Right renal cortex interstitium (tissue), 3 donors: ENCODE measurements at places on chromosomes 1 and 21. TPM values are rescaled to one million over a fixed set of nuclear protein-coding genes. Genes with fewer than 3 reads are reported as not detected.

SYT14 gene
- polyA plus RNA-seq = 0.33 TPM

- DNase-seq = peak; percentile 97
Observed at GRCh38 chr1:153880962-153881361, 41.8 kb downstream of the GATAD2B start.

DNA sequence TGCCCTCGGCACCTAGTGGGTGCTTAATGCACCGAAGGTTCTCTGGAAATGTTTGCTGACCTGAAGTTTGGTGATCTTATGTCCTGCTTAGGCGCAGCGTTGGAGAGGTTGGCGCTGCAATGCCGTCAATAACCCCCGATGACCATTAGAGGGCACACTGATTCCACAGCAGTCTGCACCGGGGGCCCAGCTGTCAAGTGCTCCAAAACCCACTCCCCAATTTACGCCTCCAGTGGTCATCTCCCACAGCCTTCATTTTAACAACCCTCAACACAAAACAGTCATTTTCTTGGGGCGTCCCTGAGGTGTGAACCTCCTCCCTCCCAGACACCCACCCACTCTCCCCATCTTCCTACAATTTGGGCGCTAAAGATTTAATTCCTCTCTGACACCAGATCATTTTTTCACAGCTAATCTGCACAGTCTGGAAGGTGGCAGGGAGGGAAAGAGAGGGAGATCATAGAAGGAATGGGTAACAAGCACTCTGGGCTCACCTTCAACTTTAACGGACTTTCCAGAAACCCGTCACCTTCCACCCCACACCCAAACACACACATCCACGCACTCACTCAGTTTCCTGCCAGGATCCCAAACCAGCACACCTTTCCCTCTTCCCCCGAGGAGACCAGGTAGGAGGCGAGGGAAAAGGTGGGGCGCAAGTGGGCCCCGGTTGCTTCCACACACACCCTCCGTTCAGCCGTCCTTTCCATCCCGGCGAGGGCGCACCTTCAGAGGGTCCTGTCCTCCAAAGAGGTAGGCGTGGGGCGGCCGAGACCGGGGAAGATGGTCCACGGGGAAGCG, 570 bp upstream of the NPR1 start:
- DNase-seq = no peak

NTMT2 gene
- polyA plus RNA-seq = not detected

RWDD3 gene
- 46.9 TPM for polyA plus RNA-seq

DNA sequence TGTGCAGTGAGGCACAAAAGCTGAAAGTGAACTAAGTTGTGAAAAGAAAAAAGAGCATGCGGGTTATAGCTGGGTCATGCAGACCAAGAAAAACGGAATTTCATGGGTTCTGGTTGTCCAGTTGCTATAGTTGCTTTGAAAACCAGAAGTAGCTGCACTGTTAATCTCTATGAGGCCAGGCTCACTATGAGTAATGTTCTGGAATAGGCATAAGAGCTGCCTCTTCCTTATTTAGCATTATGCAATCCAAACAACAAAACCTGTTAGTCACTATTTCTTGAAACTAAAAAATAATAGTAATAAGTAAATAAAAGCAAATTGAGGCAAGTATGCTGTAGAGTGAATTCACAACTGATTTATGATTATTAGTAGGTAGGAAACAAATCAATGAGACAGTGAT, 1383.7 kb downstream of the MRPL39 start:
- no peak for DNase-seq

EVA1B gene
- polyA plus RNA-seq = 41.8 TPM

DNA sequence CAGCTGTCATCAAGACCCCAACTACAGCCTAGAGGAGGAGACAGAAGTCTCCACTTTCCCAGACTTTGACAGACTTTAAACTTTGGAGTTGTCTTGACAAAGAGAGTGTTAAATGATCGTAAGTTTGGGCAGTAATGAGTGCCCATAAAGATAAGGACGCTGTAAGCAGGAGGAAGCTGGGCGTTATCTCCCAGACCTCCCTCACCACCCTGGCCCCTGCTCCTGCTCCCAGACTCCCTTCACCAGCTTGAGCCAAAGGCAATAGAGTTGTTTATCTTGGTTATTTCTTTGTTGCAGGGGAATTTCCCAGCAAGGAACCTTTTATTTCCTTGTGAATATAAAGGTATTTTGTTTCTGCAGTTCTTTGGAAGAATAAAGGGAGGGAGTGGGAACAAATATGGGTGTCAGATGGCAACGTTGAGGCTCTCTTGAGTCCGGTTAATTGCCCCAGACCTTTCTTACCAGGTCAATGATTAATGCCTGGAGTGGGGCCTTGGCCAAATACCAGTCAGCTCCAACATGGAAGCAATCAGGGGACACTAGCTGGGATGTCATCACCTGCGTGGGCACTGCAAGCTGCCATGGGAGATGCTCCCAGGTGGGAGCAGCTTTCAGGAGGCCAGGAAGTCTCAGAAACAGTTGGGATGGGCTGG, 4.4 kb downstream of the PIGR start:
- DNase-seq = no peak

- DNase-seq = no peak
Observed at GRCh38 chr1:7893529-7894180, 40.8 kb upstream of the UTS2 start.

GRCh38 chr1:119896303-119896702, at the start of gene ADAM30:
Gene ADAM30, minus strand, starts transcription at chr1:119896515. Its CDS starts 179 bp downstream, at chr1:119896336.
- no peak for DNase-seq

MCOLN2 gene
- 1.6 TPM for polyA plus RNA-seq

SLAMF6 gene
- polyA plus RNA-seq = 0.06 TPM

RUSC1 gene
- 34.0 TPM for polyA plus RNA-seq

GRCh38 chr21:38804789-38805327, 871 bp upstream of the ETS2 start:
- no peak for DNase-seq

ANKRD35 gene
- 2.1 TPM for polyA plus RNA-seq

DNA sequence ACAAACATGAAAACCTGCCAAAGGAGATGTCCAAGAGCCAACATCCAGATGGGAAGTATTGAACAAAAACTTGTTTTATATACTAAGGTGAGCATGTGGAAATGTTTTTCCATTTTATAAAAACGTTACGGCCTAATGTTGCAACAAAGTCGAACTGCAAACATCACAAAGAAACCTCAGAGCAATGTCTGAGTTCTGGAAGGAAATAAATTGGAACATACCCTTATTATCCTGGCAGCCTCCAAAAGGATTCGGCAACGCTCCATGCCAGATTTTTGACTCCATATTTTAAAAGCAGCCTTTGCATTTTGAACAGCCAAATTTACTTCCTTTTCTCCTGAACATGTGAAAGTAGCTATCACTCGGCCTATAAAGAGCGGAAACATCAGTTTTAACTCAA, 3.3 kb downstream of the ALDH9A1 start:
- no peak for DNase-seq

GRCh38 chr1:9676815-9677393, 25.4 kb downstream of the PIK3CD start:
- no peak for DNase-seq

SPRR4 gene
- not detected for polyA plus RNA-seq

DNA sequence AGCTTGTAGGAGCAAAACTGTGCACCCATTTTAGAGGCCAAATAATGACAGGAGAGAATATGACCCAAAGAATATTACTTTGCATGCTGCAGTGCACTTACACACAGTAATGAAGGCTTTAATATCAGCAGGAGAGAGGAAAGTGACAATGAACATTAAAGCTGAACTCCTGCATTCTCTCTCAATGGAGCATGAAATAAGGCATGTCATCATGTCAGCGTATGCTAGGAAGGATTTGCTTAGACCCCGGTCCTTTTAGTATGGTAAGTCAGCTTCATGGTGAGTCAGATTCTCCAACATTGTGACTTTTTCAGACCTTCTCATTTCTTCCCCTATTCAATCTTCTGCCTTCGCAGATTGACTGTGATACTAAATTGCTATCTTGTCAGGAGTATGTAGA, 210.7 kb upstream of the TMPRSS15 start:
- DNase-seq = no peak

- no peak for DNase-seq
Observed at GRCh38 chr21:17693801-17694200, 81.1 kb upstream of the BTG3 start.

DNA sequence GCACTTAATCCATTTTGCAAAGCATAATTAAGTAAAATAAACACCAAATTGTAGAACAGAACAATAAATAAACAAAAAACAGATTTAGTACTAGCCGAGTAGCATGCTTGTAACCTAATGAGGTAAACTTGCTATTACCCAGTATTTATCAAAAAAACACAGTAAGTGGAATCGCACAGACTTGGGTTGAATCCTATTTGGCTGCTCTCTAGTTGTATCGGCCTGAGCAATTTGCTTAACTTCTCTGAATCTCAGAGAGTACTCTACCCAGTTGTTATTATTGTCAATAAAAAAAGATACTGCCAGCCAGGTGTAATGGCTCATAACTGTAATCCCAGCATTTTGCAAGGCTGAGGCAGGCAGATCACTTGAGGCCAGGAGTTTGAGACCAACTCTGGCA, 664.3 kb downstream of the ADGRL2 start:
- DNase-seq = no peak

GRCh38 chr1:153635872-153636271, 2.0 kb downstream of the CHTOP start:
- no peak for DNase-seq

DNA sequence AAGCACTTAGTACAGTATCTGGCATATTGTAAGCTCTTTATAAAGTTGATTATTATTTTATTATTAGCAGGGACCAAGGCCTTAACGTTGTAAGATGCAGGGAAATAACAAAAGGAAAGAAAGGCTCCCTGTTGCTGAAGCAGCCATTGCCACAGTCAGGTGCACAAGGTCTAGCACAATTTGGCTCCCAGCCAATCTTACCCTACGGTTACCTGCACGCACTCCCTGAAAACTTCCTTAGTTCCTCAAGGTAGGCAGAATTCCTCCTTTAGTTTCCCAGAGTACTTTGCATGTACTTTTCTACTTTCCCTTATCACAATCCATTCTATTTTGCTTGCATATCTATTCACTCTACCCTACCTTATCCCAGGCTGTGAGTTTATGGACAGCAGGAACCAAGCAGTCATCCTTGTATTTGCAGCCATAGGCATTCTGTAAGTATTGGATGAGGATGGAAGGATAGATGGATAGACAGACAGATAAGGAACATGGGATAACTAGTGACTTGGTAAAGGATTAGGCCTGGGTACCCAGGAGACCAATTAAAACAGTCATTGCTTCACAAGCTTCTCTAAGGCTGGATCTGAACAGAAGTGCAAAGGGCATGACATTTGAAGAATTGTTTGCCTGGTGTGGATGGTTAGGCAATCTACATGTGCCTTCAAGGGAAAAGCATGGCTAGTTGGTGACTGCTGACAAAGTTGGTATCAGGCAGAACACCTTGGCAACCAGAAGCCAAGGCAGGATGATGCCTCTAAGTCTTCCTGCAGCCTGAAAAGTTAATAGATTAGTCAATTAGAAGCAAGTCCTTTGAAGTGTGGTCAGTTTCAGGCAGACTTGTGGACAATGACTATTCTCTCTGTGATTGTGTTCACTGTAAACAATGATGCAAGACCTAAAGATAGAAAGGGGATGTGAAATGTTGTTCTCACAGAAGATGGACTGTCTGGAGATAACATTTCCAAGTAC, 20.8 kb upstream of the JAK1 start:
- no peak for DNase-seq

OR2L8 gene
- polyA plus RNA-seq = not detected

DNA sequence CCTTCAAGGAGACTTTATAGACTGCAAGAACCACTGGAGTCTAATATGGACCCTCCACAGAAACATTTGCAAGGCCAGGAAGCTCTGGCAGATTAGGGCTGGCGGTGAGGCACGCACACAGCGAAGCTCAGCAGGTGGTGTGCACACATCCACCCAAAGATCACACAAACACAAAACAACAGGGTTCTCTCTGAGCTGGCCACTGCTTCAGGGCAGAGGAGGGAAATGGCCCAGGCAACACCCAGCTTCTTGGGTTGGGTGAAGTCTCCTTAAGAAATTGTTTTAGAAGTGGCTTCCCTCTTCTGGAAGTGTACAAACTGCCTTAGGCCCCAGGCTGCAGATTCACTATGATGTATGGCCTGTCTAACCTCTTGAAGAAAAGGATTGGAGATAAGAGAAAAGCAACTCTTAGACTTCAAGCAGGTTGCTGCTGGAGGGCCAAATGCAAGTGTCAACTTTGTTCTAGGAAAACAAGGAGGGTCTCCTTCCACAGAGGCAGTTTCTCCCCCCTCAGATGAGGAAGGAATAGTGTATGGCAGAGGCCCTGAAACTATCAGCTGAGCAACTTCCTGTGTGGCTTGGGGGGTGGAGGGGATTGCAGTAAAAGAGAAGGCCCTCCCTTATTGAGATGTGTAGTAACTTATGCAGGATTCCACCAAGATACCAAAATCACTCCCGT, 2.0 kb downstream of the RCSD1 start:
- DNase-seq = no peak

DNA sequence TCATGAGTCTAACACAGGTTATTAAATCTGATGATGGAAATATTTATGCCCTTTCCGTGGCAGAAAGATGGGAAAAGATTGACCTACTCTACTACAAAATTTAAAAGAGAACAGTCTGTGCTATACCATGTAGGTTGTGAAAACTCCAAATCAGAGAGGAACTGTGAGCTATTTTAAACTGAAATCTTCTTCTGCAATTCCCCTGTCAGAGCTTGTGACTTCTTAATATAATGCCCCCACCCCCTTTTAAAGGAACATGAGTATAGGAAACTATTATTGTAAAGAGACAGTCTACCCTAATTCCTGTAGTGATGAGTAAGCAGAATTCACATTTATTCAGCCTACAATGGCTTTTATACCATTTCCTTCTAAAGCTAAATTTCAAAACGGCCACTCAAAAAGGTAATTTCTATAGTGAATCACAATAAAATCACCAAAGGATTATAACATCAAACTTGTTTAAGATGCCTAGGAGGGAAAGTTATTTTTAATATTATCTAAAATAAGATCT, 11.7 kb downstream of the DSCAM start:
- DNase-seq = no peak

- no peak for DNase-seq
Observed at GRCh38 chr1:180544050-180544449, 14.7 kb upstream of the OVAAL start.

GRCh38 chr1:86441581-86441980, 17.6 kb downstream of the CLCA2 start:
- no peak for DNase-seq

DNA sequence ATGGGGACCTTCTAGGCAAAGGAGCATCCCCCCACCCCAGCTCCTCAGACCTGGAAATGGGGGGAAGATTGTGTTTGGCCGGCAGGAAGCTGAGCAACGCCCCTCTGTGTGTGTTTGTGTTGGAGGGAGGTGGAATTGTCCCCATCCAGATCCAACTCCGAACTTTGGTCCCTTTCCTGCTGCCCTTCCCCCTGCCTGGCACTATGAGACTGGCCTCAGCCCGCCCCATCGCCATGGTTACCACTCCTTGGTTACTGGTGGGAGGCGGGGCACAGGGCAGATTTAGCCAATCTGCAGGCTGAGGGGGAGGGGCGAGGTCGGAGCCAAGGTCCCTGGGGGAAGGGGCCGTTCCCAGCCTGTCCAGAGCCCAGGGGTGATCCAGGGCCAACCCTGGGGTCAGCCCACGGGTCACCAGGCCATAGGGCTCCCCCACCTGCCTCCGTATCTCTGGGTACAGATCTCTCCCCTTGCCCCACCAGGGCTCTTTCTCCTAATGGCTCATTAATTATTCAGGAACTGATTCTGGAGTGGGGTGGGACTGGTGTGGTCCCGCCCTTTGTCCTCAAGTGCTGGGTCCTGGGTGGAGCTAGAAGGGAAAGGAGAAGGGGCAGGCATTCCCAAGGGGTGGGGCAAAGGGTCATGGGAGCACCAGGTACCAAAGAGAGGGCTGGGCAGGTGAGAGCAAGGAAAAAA, 15.2 kb downstream of the PTPRF start:
- DNase-seq = peak; percentile 82

SLAMF9 gene
- polyA plus RNA-seq = not detected
